ENCODE measurements at places on chromosomes 16 and 17. TPM values are rescaled to one million over a fixed set of nuclear protein-coding genes. Genes with fewer than 3 reads are reported as not detected.
A peak's percentile ranks its signal among the peaks of the same experiment; 100 is the strongest.

GRCh38 chr16:49757559-49758069 lies 98.3 kb downstream of the ZNF423 start:
- no peaks in the 10 kb centered on the region for H3K36me3 ChIP-seq
- no peak for DNase-seq
- no peak overlapping the region for H3K27ac ChIP-seq
- H3K27me3 ChIP-seq, result no peaks in the 10 kb centered on the region
- H3K4me3 ChIP-seq, result no peak overlapping the region

- H3K4me1 ChIP-seq, result no peaks in the 10 kb centered on the region
- no peak overlapping the region for H3K4me3 ChIP-seq
- H3K36me3 ChIP-seq, result no peaks in the 10 kb centered on the region
- no peak for DNase-seq
- H3K27me3 ChIP-seq, result no peaks in the 10 kb centered on the region
These were observed 67.7 kb downstream of the RBFOX1 start for GRCh38 chr16:7400117-7400890.

- H3K36me3 ChIP-seq, result no peaks in the 10 kb centered on the region
- peaks cover 58% of the 10 kb centered on the region for H3K4me1 ChIP-seq
- no peak for DNase-seq
- no peak overlapping the region for H3K4me3 ChIP-seq
- H3K27ac ChIP-seq, result peak overlapping the region; percentile 45
These were observed 14.8 kb downstream of the TMEM204 start for GRCh38 chr16:1548233-1548632.

The ANKRD40CL gene
- total RNA-seq, result not detected

DNA sequence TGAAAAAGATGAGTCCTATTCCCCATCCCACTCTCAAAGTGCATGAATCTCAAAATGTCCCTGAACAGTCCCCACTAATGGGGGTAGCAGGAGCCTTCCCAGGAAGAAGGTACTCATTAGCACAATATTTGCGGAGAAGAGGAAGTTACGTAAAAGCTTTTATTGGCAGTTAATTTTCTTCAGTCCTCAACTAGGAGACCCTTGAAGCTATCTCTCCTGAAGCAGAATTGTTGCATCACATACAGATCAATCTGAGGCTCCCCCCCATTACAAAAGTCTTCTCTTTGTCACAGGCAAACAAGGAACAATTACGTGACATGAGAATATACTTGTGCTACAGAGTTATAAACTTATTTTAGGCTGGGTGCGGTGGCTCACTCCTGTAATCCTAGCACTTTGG lies 14.2 kb downstream of the SLFN12L start:
- no peak overlapping the region for H3K4me3 ChIP-seq
- H3K36me3 ChIP-seq, result no peaks in the 10 kb centered on the region
- no peak overlapping the region for H3K27ac ChIP-seq
- no peaks in the 10 kb centered on the region for H3K27me3 ChIP-seq
- no peak for DNase-seq

Measured in sigmoid colon (tissue), 7 donors.